ENCODE measurements at places on chromosomes 1 and 21. TPM values are rescaled to one million over a fixed set of nuclear protein-coding genes. Genes with fewer than 3 reads are reported as not detected.

S100A10 gene
- 24.9 TPM for total RNA-seq

TSSK3 gene
- total RNA-seq, result 0.84 TPM

TFF2 gene
- not detected for total RNA-seq

COL11A1 gene
- 5.0 TPM for total RNA-seq

DNA sequence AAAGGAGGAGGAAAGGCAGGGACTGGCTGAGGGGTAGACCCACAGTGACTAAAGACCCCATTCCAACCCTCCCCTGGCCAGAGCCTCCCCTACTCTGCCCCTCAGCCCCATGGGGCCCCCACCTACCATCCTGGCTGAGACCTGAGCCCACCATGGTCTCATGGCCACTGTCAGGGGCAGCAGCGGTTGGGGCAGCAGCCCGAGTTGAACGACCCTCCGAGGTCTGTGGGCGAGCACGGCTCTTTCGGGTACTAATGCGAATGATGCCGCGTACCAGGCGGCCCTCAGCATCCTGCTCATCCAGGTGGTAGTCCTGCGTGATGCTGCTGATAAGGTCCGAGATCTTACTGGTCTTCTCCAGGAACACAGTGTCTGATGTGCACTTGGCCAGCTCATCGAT, 9.1 kb downstream of the KDF1 start:
- DNase-seq, result no peak
- no peak overlapping the region for H3K27ac ChIP-seq
- no peaks in the 10 kb centered on the region for H3K27me3 ChIP-seq
- no peaks in the 10 kb centered on the region for H3K36me3 ChIP-seq
- H3K4me3 ChIP-seq, result no peak overlapping the region
- peaks cover 6% of the 10 kb centered on the region for H3K4me1 ChIP-seq

DNA sequence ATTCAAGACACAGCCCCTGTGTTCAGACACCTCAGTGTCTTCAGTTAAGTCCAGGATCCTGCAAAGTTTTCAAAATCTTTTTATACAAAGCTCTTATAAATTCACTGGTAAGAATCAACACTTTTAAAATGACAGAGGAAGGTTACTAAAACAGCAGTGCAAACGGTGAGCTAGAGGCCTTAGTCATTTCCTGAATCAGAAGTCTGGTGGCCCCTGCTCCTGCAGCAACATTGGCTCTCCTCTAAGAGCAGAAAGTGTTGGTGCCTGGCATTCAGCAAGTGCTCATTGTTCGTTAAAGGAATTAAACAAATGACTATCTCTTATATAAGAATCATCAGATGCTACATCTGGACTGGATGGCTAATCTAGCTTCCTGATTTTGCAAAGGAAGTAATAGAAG, 282.9 kb downstream of the PTGER3 start:
- no peaks in the 10 kb centered on the region for H3K36me3 ChIP-seq
- no peak overlapping the region for H3K27ac ChIP-seq
- DNase-seq, result no peak
- H3K27me3 ChIP-seq, result no peaks in the 10 kb centered on the region

DNA sequence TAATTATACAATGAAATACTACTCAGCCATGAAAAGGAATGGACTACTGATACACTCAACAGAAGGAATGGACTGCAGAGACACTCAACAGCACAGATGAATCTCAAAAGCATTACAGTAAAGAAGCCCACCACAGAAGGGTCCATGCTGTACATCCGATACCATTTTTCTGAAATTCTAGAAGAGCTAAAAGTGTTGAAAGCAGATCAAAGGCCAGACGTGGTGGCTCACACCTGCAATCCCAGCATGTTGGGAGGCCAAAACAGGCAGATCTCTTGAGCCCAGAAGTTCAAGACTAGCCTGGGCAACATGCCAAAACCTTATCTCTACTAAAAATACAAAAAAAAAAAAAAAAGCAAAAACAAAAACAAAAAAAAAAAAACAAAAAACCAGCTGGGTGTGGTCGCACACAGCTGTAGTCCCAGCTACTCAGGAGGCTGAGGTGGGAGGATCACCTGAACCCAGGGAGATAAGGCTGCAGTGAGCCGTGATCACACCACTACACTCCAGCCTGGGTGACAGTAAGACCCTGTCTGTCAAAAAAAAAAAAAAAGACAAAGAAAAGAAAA, 15.5 kb downstream of the PPP1R15B start:
- H3K4me1 ChIP-seq, result no peaks in the 10 kb centered on the region
- no peaks in the 10 kb centered on the region for H3K27me3 ChIP-seq
- H3K4me3 ChIP-seq, result no peak overlapping the region
- no peak for DNase-seq

DNA sequence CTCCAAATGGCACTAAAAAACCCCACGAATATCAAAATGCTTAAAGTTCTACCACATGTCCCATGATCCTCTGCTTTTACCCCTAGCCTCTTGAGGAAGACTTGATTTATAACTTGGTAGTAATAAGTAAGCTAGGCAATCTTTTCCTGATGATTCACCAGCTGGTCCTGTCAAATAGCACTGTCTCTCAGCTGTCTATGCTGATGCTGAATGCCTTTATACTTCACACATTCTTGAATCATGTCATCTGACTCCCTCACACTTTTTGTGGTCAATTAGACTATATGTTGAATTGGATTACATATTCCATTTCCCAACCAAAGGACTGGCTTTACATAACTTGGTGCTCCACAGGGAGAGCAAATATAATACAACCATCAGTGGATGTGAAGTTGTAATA, 16.6 kb downstream of the C21orf91 start:
- no peak overlapping the region for H3K27ac ChIP-seq
- DNase-seq, result no peak
- H3K36me3 ChIP-seq, result no peaks in the 10 kb centered on the region
- H3K4me3 ChIP-seq, result no peak overlapping the region
- no peaks in the 10 kb centered on the region for H3K4me1 ChIP-seq

DNA sequence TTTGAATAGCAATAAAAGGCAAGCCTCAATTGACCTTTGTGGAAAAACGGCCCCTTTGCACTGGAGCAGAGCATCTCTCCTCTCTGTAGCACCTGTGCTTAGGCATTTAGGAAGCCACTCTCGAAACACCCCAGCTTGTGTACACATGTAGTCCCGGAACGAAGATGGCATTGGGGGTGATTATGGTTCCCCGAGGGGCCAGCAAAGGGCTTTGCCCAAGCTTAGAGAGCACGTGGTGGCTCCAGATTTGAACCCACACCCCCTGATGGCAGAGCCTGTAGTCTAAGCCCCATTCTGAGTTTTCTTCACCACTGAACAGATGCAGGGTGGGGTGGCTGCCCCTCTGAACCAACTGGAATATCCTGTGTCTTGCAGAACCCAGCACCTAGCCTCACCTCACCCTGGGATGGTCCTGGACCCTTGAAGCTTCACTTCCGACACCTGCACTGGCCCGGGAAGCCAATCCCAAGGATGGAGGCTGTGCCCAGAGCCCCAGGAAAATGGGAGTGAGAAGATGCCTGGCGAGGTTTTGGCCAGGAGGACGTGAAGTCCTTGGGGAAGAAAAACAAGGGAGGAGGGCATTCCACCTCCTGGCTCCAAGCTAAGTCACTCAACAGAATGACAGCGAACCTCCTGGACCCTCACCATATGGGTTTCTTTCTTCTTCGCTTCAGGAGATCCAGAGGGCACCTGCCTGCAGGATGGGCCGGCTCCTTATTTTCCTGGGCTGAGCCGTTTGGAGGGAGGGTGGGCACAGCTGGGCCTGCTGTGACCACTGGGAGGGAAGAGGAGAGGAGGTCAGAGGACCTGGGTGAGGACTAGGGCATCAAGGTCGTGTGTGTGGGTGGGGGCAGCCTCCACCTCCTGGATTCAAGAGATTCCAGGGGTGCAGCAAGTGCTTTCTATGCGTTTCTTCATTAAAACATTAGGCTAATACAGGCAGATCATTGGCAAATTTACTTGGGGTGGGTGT, 37.7 kb downstream of the IGFN1 start:
- no peaks in the 10 kb centered on the region for H3K4me1 ChIP-seq
- H3K27ac ChIP-seq, result no peak overlapping the region
- H3K4me3 ChIP-seq, result no peak overlapping the region

DNA sequence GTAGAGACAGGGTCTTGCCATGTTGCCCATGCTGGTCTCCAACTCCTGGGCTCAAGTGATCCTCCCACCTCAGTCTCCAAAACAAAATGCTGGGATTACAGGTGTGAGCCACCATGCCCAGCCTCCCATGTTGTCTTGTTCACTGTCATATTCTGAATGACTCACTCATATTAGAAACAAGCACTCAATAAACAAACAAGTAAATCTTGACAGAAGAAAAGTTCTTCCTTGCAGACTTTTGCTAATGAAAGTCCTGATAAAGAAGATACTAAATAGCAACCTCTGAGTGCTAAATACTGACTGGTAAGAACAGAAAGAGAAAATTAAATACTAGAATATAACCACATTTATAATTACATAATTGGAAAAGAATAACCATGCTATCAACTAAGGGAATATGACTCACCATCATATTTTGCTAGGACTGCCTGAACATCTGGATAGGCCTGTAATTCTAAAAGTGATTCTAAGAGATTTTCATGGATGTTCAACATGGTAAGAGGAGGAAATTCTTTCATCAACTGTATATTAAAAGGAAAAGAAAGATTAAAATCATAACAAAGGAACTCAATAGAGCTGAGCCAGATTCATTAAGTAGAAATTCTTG, 37.3 kb downstream of the ST7L start:
- no peaks in the 10 kb centered on the region for H3K27me3 ChIP-seq
- no peaks in the 10 kb centered on the region for H3K4me1 ChIP-seq
- H3K27ac ChIP-seq, result no peak overlapping the region
- H3K4me3 ChIP-seq, result no peak overlapping the region
- no peak for DNase-seq

DNA sequence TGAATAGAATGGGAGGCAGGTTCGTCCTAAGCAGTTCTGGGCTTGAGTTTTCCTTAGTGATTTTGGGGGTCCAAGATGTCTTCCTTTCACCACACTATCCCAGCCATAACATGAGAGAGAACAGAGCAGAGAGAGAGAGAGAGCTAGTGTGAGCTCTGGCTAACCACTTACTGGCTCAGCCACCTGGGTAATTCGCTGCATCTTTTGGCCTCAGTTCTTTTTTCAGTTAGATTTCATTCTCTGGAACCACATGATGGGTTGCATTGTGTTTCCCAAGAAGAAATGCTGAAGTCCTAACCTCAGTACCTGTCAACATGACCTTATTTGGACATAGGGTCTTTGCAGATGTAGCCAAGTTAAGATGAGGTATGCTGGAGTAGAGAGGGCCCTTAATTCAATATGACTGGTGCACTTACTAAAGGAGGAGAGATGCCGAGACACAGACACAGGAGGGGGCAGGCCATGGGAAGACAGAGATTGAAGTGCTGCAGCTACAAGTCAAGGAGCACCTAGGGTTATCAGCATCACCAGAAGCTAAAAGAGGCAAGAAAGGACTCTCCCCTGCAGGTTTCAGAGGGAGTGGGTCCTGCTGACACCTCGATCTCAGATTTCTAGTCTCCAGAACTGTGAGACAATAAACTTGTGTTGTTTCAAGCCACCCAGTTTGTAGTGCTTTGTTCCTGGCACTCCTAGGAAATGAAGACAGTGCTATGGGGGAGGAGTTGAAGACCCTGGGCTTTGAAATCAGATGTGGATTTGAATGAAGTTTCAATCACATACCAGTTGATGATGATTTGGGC, 26.2 kb upstream of the TARBP1 start:
- no peak for DNase-seq
- H3K27ac ChIP-seq, result no peak overlapping the region
- H3K36me3 ChIP-seq, result no peaks in the 10 kb centered on the region
- no peaks in the 10 kb centered on the region for H3K27me3 ChIP-seq
- H3K4me3 ChIP-seq, result no peak overlapping the region

DNA sequence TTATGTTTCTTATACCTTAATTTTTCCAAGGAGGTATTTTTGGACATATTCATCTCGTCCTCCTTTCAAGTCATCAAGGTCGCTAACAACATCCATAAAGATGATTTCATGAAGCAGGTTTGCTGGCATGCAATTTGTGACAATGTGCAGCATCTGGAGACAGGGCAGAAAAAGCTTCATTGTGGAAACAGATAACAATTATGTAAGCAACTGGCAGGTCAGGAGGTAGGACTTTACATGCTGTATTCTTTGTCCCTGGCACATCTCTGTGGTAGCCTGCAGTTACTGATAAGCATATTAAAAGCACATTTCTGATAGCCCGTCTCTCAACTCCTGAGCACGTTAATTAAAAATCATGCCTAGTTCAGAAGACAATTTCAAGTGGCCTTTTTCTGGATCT, 156.8 kb downstream of the LEPR start:
- no peaks in the 10 kb centered on the region for H3K36me3 ChIP-seq
- DNase-seq, result no peak
- H3K4me1 ChIP-seq, result no peaks in the 10 kb centered on the region
- no peak overlapping the region for H3K4me3 ChIP-seq
- no peak overlapping the region for H3K27ac ChIP-seq
- H3K27me3 ChIP-seq, result no peaks in the 10 kb centered on the region

- no peak overlapping the region for H3K27ac ChIP-seq
- H3K27me3 ChIP-seq, result no peaks in the 10 kb centered on the region
- H3K36me3 ChIP-seq, result no peaks in the 10 kb centered on the region
- no peak for DNase-seq
- no peaks in the 10 kb centered on the region for H3K4me1 ChIP-seq
Observed at GRCh38 chr1:42915456-42915855, 43.2 kb downstream of the SLC2A1 start.

DNA sequence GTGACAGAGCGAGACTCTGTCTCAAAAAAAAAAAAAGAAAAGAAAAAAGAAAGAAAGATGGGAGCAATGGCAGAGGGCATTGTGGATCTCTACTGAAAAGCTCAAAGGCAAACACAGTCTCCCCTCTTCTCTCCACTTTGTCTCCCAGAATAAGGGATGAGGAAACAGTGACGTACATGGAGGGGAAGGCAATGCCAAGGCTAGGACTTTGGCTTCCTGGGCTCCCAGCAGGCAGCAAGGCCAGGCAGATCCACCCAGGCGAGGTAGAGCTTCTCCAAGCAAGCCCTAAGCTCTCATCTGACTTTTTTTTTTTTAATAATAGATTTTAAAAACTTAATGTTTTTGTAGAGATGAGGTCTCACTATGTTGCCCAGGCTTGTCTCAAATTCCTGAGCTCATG, 4.6 kb downstream of the ARHGEF2 start:
- no peak for DNase-seq
- no peaks in the 10 kb centered on the region for H3K27me3 ChIP-seq
- no peaks in the 10 kb centered on the region for H3K36me3 ChIP-seq
- peaks cover 9% of the 10 kb centered on the region for H3K4me1 ChIP-seq
- no peak overlapping the region for H3K27ac ChIP-seq
- no peak overlapping the region for H3K4me3 ChIP-seq

DNA sequence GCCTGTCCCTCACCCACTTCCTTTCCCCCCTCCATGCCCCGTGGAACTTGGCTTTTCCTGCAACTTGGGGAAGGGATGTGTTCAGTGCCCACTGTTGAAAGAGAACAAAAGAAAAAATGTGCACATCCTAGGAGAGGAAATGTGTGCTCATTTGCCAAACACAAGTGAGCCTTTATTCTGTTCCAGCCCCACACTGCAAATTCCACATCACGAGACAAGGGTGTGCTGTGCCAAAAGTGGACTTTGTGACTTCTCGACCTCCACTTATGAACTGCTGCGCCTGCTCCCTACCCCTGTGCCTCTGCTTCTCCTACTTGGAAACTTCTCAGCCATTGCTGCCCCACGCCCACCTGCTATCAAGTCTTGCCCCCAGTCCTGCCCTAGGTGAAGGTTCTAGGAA, 97.0 kb upstream of the GRIK3 start:
- H3K4me1 ChIP-seq, result no peaks in the 10 kb centered on the region
- H3K27ac ChIP-seq, result no peak overlapping the region
- no peaks in the 10 kb centered on the region for H3K36me3 ChIP-seq
- DNase-seq, result no peak

Data from adrenal gland (tissue), 19 donors.